ENCODE measurements at places on chromosomes 5 and 9. TPM values are rescaled to one million over a fixed set of nuclear protein-coding genes. Genes with fewer than 3 reads are reported as not detected.

GRCh38 chr5:132776131-132776937, 705 bp downstream of the SEPTIN8 start:
- DNase-seq, result no peak

GRCh38 chr5:180127682-180128670, 56.4 kb upstream of the RNF130 start:
- no peak for DNase-seq

GRCh38 chr9:33430942-33431341, 16.5 kb downstream of the AQP3 start:
- no peak for DNase-seq

DNA sequence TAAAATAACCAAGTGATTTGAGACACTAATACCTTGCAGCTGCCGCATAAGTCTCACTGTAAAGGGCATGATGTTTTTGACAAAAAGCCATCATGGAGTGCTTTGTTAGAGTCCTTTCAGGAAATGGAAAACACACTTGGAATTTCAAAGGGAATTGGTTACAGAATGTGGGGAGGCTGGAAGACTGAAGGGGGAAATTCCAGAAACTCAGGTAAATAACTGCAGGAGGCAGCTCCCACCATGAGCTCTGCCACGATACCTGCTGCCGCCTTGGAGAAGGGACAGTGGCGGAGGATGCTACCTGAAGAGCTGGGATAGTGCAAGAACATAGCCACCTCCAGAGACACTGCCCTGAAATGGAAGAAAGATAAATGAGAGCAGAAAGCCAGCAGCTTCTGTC, 66.9 kb downstream of the PRKACG start:
- no peak for DNase-seq

DNA sequence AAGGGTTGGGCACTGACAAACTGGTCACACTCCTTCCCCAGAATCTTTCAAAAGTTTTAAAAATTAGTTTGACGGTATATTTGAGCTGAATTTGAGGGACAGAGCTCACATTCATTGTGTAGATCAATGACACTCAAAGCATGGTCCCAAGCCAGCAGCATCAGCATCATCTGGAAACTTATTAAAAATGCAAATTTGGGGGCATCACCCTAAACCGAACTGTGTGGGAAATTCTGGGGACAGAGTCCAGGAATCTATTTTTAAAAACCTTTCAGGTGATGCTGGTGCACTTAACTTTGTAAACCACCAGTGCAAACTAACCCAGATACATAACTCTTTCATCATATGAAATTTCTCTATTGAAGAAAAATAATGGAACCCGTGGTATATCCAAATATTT, 58.1 kb upstream of the MTAP start:
- no peak for DNase-seq

DNA sequence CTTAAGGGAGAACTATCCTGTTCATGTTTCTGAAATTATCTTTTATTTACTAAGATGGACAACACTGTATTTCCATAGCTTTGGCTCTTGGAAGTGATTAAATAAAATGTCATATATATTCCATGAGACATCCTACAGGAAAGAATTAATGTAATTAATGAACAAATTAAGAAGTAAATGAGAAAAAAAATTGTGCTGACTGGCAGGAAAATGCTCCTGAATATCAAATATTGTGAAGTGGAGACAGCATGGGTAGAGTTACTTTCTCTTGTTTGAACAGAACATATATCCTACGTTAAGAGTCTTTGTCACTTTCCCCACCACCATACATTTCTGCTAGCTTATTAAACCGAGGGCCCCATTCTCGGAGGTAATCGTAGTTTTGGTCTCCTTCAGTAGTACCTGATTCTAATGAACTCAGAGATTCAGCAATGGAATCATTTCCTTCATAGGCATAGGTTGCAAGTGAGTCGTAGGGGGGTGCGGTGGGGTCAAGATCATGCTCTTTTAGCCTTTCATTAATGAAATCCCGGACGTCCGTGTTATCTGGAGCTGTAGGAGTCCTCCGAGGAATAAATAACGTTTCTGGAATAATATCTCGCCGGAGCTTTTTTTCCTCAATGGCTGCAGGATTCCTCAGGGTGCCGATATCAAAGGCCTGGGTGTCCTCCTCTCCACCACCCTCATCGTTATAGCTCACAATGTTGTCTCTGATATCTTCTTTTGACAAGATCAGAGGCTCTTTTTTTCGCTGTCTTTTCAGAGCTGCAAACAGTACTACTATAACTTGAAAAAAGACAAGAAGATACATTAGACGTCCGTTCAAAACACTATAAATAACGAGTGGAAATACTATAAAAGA, 157.2 kb downstream of the CDH10 start:
- no peak for DNase-seq

DNA sequence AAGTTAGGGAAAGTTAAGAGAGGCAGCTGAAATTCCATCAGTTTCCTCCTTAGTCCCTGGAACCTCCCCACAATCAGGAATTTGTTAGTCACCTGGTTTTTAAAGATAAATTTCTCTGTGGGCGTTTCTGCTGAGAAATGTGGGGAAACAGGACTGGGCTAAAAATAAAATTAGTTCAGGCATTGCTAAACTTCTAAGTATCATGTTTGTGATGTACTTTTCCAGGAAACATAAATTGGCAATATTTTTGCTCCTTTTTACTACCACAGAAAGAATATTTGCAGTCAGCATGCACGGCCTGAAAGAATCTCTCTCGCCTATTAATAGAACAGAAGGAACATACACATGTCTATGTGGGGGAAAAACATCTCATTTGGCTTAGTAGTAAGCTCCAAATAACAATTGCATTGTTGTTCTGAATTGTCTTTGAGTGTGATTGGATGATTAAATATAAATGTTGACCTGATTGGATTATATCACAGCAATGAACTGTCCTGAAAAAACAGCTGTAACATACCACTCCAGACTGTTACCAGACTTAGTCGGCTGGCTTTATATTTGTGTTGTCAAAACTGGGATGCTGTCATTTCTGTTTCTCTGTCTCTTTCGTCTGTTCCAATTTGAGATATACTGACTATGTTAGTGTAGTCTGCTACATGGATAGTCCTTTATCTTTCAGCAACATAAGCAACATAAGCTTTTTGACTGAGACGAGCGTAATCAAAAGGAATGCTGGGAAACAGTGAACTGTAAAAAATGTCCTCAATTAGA, 12.9 kb downstream of the TJP2 start:
- DNase-seq, result no peak

- no peak for DNase-seq
Observed at GRCh38 chr5:90930756-90931431, 372.3 kb downstream of the ADGRV1 start.

- no peak for DNase-seq
Observed at GRCh38 chr5:138705007-138705406, 48.2 kb upstream of the CTNNA1 start.

DNA sequence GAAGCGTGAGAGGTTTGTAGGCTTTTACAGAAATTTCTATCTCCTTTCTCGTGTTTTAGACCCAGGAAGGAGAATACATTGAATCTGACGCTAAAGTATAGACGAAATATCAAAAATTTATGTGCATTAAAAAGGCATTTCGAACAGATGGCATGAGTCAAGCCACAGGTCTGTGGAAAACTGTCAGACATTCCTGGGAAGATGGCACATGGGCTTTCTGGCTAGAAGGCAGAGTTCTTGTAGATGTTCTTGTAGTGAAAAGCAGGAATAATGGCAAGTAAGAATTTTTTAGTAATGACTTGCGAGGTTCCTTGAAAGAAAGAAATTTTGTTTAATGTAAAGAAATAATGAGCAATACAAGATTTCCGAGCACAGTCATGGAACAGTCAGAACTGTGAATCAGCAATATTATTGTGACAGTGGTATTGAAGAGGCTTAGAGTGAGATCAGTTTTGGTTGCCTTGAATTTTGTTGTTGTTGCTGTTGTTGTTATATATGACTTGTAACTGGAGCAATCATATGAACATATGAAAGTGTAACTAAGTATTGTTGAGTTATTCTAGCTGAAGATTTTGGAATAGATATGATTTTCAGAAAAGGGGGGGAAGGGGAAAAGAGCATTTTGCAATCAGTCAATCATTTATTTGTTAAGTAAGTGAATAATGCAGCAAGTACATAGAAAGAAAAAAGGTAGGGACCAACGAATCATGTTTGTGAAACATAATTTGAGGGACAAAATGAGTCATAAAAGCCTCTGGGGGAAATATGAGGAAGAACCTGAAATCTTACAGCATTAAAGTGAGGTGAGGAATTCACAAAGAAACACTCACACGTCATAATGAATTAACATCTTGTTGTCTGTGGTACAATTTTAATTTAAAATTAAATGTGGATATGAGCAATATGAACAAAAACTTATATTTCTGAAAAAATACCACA, 339.0 kb upstream of the CTNND2 start:
- no peak for DNase-seq

DNA sequence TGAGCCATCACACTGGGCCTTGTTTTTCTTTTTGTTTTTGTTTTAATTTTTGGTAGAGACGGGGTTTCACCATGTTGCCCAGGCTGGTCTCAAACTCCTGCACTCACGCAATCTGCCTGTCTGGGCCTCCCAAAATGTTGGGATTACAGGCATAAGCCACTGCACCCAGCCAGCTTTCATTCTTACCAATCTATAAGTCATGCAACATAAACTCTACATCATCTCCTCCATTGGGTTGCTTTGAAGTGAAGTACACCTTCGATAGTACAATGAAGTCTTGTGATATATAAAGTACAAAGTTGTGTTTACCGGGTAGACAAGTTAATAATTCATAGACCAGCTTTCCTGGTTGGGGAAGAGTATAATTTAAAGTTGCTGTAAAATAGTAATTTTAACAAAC, 8.8 kb upstream of the CDK7 start:
- no peak for DNase-seq

- DNase-seq, result no peak
Observed at GRCh38 chr5:2894316-2894715, 142.8 kb upstream of the IRX2 start.

CD72 gene
- 9.0 TPM for total RNA-seq

TMEM167A gene
- total RNA-seq, result 64.9 TPM

PCDHGB4 gene
- total RNA-seq, result 0.08 TPM

FBP2 gene
- not detected for total RNA-seq

ZNF462 gene
- total RNA-seq, result 3.2 TPM

CMBL gene
- 8.0 TPM for total RNA-seq
